ENCODE measurements at places on chromosomes 11 and 22. TPM values are rescaled to one million over a fixed set of nuclear protein-coding genes. Genes with fewer than 3 reads are reported as not detected.
A peak's percentile ranks its signal among the peaks of the same experiment; 100 is the strongest.

- DNase-seq: peak; percentile 90
Measured at GRCh38 chr11:66568124-66568916, at the start of gene CTSF. Gene CTSF, minus strand, starts transcription at chr11:66568606. Its CDS starts 120 bp downstream, at chr11:66568486.

DNA sequence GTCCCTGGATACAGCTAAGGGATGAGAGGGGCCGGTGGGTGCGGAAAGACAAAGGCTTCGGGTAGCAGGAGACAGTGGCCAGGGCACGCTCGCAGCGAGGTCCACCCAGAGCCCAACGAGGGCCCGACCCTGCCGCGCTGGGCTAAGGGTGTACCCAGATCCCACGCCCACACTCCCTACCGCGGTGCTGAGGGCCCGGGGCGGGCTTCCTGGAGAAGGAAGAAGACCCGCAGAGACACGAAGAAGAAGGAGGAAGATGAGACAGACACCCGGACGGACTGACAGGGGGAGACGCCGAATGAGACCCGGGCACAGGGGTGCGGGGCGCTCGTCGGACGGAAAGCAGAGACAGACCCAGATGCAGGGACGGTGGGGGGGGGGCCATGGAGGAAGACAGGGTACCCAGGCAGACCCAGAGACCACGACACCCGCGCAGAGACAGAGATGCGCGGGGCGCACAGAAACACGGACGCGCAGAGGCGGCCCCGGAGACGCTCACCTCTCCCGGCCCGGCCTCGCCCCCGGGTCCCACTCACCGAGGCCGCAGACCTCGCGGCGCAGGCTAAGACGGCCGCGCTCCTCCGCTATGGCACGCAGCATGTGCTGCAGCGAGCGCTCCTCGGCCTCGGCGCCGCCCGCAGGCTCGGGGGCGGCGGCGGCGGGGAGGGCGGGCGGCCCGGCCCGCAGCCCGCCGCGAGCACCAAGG lies 437 bp downstream of the KIAA0930 start:
- DNase-seq: peak; percentile 40

GRCh38 chr11:114276077-114276476 lies 20.1 kb upstream of the NNMT start:
- no peak for DNase-seq

GRCh38 chr11:47589977-47590861 lies 3.7 kb downstream of the FAM180B start:
- DNase-seq: no peak

- DNase-seq: no peak
Measured at GRCh38 chr22:22026157-22026831, 43.7 kb upstream of the TOP3B start.

MS4A2 gene
- 1.7 TPM for total RNA-seq

GRCh38 chr11:68010090-68011041 lies at the start of gene ALDH3B1:
Gene ALDH3B1, plus strand, starts transcription at chr11:68010327. Its CDS starts 4,971 bp downstream, at chr11:68015298.
- DNase-seq: peak; percentile 93

DNA sequence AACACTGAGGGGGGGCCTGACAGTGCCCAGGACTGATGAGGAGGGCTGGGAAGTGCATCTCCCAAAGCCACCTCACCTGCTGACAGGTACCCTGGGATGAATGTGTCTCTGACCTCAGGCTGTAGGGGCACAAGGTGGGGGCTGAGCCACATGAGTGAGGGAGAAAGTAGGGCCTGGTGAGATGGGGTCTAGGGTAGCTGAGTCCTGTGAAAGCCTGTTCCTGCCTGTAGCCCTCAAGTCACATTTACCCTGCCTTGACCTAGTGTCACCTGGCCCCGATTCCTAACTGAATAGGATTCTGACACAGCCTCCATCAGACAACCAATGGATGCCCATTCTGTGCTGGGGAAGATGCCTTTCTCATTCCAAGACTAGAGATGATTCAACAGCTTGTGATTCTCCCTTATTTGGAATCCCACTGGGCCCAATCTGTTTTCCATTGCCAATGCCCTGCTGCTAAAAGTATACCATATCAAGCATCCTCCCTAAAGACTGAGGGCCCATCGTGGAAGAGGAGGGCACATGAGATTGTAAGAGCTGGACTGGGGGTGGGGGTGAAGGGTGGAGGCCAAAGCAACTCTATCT lies 11.1 kb upstream of the RFPL1 start:
- no peak for DNase-seq

GRCh38 chr11:10354389-10354788 lies 49.5 kb downstream of the ADM start:
- DNase-seq: no peak

DTX4 gene
- 3.6 TPM for total RNA-seq

DNA sequence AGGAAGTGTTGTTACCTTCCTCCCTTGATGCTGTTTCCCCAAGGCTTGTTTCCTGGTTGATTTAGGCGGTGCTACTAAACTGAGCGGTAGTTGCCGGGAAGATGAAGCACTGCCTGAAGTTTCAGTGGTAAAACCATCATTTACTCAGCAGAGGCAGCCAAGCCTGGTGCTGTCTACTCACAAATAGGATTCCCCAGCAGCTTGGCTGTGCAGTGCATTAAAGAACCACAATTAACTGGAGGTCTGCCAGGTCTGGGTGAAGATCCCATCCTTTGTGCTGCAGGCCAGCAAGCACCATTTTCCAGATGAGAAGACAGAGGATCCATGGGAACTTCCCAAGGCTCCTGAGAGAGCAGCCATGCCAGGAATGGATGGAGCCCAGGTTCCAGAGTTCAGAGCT lies 231.9 kb upstream of the E2F8 start:
- no peak for DNase-seq

KRTAP5-1 gene
- not detected for total RNA-seq

- DNase-seq: peak; percentile 13
Measured at GRCh38 chr11:429931-430456, 11.8 kb downstream of the ANO9 start.

DNA sequence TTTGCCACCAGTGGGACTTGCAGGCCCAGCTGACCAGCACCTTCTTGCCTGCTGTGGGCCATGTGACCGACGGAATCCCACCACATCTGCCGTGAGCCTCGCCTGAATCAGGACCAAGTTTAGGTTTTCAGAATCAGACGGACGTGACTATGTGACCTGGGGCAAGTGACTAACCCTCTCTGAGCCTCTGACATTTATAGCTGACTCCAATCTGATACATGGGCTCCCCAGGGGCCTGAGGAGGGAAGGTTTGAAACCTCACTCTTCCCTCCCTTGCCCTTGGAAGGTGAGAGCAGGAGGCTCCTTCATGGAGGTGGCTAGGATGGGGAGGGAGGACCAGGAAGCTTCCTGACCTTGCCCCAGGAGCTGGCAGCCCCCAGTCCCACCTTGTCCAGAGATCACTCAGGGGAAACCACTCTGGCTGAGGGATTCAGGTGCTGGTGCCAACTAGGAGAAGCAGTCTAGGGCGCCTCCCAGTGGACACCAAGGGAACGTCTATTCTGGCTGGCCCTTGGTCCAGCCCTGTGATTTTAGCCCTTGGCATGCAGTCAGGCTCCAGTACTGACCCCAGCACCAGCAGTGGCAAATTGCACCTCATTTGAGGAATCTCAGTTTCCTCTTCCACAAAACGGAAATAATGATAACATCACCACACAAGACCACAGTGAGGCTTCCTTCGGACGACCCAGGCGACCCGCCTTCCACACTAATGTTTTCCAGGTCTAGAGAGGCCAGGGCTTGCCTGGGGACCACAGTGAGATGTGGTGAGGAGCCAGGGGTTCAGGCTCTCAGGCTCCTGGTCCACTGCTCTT lies 47.2 kb upstream of the SYT7 start:
- DNase-seq: peak; percentile 76

GRCh38 chr11:20861322-20861721 lies 191.9 kb downstream of the NELL1 start:
- DNase-seq: no peak

DNA sequence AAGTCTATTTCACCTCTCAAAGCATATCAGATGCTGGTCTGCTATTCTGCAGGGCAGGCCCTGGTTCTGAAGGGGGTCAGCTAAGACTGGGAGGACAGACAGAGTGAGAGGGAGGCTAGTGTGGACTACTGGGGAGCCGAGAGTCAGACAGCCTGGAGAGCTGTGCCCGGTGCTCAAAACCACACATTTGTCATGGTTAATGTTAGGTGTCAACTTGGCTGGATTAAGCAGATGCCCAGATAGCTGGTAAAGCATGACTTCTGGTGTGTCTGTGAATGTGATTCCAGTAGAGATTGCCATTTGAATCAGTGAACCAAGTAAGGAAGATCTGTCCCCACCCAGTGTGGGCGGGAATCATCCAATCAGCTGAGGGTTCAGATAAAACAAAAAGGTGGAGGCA lies 102.6 kb downstream of the SNX19 start:
- no peak for DNase-seq

ARHGAP42 gene
- total RNA-seq: 12.8 TPM

GRCh38 chr11:130037058-130037457 lies 32.6 kb upstream of the APLP2 start:
- no peak for DNase-seq

DNA sequence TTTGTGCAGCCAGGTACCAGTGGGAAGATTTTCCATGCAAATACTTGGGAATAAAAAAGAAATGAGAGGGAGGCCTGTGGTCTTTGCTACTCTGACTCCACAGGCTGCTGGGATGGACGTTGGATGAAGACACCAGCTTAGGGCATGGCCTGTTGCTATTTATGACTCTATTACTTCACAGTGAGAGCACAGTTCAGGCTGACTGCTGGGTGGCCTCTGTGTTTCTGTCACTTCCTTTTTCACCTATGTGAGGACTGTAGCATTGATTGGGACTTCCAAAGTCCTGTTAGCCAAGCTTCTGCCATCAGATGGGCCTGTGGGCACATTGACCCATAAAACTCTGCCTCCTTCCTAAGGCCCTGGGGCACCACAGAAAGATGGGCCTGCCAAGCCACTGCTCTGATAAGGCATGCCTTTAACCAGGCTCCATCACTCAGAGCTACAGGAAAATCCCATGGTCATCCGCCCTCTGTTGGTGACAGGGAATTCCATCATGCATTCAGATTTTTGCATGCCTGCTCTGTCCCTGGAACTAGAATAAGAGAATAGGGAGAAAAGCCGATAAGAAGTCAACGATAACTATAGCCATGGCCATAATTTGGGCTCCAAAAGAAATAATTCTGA lies 64.6 kb downstream of the KCNJ1 start:
- no peak for DNase-seq

KCNJ4 gene
- 7.2 TPM for total RNA-seq

SCGB2A2 gene
- not detected for total RNA-seq

- peak; percentile 84 for DNase-seq
Measured at GRCh38 chr22:20509344-20510047, 2.1 kb downstream of the MED15 start.

DNA sequence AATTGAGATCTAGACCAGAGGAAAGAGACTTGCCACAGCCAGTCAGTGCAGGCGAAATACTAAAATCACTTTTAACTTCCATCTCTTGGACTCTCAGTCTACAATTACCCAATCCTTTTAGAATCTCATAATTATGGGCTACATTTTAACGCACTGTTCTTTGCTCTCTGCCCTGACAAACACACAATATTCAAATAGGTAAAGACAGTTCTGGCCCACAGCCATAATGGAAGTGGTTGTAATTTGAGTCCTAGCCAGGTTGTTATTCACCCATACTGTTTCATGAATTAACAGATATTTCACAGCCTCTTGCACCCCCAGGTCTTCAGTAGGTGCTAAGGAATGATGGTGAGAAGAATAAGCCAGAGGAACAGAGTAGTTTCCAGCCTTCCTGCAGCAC lies 830 bp downstream of the C11orf97 start:
- no peak for DNase-seq

GRCh38 chr11:46414466-46414796 lies 22.9 kb upstream of the CHRM4 start:
- no peak for DNase-seq
